ENCODE measurements at places on chromosomes 12 and 14.

- DNase-seq = no peak
Measured at GRCh38 chr12:131920902-131921840, 7.9 kb upstream of the PUS1 start.

- no peak for DNase-seq
Measured at GRCh38 chr14:69997849-69998248, 118.6 kb downstream of the SMOC1 start.

- no peak for DNase-seq
Measured at GRCh38 chr14:54116972-54117371, 160.3 kb upstream of the BMP4 start.

GRCh38 chr14:102602421-102603292, 10.2 kb downstream of the RCOR1 start:
- no peak for DNase-seq

DNA sequence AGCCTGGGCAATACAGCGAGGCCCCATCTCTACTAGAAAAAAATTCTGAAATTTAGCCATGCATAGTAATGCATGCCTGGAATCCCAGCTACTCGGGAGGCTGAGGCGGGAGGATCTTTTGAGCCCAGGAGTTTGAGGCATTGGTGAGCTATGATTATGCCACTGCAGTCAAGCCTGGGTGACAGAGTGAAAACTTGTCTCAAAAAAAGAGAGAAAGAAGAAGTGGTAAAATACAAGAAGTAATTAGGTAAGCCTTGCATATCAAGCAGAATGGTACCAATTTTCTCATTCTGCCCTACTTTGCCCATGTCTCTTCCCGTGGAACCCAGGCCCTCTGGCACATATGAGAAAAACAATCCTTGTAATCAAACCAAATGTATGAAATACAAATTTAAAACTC, 70.7 kb downstream of the SUSD6 start:
- DNase-seq = no peak

GRCh38 chr14:28496364-28496763, 270.2 kb upstream of the FOXG1 start:
- no peak for DNase-seq

- DNase-seq = no peak
Measured at GRCh38 chr12:114025935-114026334, 59.8 kb upstream of the RBM19 start.

GRCh38 chr12:125300249-125300648, 235.0 kb downstream of the AACS start:
- no peak for DNase-seq

DNA sequence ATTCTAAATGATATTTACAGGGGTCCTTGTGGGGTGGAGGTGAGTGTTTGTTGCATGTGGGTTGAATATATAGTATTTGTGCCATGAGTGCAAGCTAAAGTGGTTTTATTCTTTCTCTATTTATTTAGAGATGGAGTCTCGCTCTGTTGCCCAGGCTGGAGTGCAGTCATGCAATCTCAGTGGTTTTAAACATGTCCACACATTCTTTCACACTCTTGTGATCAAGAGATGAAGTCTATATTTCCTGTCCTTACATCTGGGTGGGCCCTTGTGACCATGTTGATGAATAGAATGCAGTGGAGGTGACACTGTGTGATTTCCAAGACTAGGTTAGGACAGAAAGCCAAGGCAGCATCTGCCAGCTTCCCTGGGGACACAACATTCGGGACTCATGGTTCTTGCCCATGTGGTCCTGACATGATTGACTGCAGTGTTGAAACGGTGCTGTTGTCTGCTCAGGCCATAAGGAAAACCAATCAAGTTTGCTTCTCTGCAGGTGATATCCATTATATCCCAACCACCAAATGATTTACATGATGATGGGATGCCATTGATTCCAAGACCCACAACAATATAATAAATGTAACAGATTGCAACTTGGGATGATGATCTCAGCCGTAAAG, 172.6 kb downstream of the SUDS3 start:
- no peak for DNase-seq
